NCI-H1694 (cell line): ENCODE measurements at places on chromosomes 6 and 20.

DNA sequence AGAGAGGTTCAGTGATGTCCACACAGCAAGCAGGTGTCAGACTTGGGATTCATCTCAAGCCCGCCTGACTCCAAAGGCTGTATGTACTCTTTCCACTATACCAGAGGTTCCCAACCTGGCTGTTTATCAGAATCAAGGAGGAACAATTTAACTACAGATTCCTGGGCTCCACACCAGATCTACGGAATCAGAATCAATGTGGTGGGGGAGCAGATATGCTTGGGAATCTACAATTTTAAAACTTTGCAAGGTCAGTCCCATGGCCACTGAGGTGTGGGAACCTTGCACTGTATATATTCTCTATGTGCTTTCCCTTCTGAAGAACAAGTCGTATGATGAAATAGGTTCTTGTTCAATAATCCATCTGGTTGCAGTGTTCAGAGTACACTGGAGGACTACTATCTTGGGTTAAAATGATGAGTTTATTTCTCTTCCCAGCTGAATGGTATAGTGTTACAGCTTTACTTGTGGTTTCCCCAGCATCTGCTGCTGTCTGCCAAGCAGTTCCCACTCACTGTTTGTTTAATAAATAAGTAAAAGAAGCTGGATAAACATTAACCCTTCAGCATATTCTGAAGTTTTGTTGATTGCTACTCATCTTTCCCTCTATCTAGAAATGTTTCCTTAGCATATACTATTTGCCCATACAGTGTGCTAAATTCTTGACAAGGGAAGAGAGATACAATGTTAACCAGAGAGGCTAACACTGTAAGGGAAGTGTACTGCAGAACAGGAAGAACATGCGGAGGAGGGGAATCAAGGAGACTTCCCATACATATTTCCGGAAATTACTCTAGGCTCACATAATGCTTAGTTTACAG is 9.9 kb downstream of the TTI1 start:
- no peak for DNase-seq

GRCh38 chr6:14074476-14075094 is 43.0 kb upstream of the CD83 start:
- DNase-seq: no peak

DNA sequence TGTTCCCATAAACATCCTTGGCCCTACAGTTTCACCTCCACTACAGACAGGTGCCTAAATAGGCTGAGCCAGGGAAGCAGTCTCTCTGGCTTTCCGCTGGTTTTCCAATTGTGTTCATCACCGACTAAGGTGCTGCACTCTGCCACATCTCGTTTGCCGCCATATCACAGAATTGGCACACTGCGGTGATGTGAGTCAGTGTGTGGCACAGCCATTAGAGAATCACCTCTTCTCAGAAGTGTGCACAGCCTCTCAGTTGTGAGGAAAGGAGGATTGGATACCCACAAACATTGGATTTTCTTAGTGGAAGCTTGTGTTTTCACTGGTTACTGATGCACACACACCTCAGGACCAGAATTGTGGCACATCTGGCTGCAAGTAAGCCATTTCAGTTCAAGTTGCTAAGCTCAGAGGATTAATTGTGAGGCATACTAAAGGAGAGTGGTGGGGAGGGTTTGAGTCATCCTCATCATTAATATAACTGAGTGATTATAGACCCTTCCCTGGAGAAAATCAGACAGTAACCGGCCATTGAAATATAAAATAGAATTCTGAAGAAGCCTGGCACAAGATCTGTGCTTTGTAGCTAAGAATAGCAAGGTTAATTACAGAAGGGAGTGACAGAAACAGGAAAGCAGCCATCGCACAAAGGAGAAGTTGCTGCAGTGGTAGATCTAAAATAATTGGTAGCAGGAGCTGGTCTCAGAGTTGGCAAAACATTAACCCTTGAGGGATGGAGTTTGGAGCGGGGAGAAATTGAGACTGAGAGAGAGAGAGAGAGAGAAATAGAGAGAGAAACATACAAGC is 506.9 kb downstream of the LMBRD1 start:
- no peak for DNase-seq

DNA sequence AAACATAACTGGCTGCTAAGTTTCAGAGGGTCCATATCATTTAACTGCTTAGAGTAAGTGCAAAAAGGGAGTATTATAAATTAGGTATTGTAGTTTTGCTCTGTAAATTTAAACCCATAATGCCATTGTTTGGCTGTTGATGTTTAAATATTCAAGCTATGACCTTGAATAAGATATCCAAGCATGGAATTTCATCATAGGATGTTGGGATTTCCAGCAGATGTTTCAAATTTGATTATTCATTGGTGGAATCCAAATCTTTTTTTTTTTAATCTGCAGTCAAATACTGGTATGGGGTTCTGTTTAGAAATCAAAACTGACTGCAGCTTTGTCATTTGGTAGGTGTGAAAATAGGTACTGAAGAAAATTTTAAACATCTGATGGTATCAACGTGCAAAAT is 161.0 kb downstream of the KHDC1L start:
- DNase-seq: no peak
